ENCODE measurements at places on chromosomes 6 and 20. TPM values are rescaled to one million over a fixed set of nuclear protein-coding genes. Genes with fewer than 3 reads are reported as not detected.

The C20orf202 gene
- under 0.01 TPM for total RNA-seq

The PRKN gene
- 7.4 TPM for total RNA-seq

The ELOVL4 gene
- total RNA-seq: 8.7 TPM

The C6orf52 gene
- total RNA-seq: 0.50 TPM

The GGTLC1 gene
- total RNA-seq: not detected

The LAMA4 gene
- 577 TPM for total RNA-seq

The AGER gene
- 0.50 TPM for total RNA-seq

The RNF5 gene
- 17.5 TPM for total RNA-seq

The PLEKHG1 gene
- total RNA-seq: 6.3 TPM

The E2F3 gene
- total RNA-seq: 4.9 TPM

The PNLDC1 gene
- not detected for total RNA-seq

The TTBK1 gene
- under 0.01 TPM for total RNA-seq

The ZKSCAN8 gene
- total RNA-seq: 18.3 TPM

The APOM gene
- total RNA-seq: 1.3 TPM

The CLDN20 gene
- total RNA-seq: not detected

The PRDM1 gene
- 2.8 TPM for total RNA-seq

The TSHZ2 gene
- 0.33 TPM for total RNA-seq

The CDC5L gene
- total RNA-seq: 17.9 TPM

The SLC12A5 gene
- total RNA-seq: 0.17 TPM

The SYCP2L gene
- not detected for total RNA-seq

The ENPP1 gene
- 42.0 TPM for total RNA-seq

The C4A gene
- 4.1 TPM for total RNA-seq

The MLN gene
- not detected for total RNA-seq

The SLC32A1 gene
- total RNA-seq: not detected

The SLC35B2 gene
- total RNA-seq: 106 TPM

The PCNA gene
- total RNA-seq: 250 TPM

The LY6G6D gene
- not detected for total RNA-seq

The TMEM200A gene
- total RNA-seq: 44.5 TPM

The SLC22A2 gene
- not detected for total RNA-seq
